ENCODE measurements at places on chromosomes 1 and 21.

GRCh38 chr1:36944883-36945282 lies 89.4 kb downstream of the GRIK3 start:
- no peak for DNase-seq

DNA sequence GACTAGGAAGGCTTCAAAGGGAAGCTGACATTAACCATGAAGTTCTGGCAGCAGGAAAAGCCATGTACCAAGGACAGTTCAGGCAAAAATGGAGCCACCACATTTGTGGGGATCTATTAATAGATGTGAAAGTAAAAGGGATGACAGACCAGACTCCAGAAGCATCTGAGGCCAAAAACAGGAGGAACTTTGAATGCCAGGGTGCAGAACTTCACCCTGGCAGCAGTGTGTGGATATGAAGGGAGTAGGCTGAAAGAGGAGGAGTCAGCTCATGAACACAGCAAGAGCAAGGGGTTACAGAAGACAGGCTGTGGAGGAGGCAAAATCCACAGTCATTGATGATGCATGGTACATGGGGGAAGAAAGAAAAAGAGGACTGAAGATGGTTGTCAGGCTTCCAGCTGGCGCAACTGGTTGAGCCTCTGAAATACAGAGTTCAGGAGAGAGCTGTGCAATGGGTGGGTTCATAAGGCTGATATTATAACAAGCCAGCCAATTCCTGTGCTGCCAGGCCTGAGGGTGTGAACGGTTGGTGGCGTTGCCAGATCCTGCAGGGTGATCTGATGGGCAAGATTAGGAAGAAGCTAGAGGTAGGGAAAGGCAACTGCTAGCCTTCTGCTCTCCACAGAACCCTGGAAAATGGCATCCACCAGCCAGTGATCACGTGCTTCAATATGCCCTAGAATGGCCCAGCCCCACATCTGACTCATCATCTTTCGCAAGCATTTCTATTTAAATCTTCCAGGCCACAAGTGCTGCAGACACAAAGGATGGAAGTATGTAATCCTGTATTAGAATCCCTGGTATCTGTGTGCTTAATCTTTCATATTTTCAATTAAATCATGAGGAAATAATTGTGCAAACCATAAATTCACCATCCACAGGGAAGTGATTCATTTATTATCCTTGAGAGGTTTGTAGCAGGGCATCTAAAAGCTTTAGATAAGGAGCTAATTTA lies 81.9 kb downstream of the SLC25A24 start:
- DNase-seq: no peak

DNA sequence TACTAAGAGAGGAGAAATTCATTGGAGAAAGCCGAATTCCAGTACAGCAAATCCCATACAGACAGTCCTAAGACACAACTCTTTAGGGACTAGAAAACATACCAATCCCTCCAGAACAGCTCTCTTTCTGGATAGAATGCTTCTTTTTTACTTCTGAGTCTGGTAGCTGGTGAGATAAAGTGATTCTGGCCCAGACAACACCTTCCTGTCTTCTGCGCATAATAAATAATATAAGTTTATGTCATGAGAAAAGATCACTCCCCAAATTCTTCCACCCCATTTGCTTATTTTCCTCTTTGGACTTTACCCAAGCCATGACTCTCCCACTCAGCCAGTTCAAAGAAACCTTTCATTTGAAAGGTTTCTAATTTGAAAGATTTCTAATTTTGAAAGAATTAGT lies 98.4 kb downstream of the EDEM3 start:
- DNase-seq: no peak

- DNase-seq: no peak
Observed at GRCh38 chr21:35399706-35400105, 350.6 kb upstream of the RUNX1 start.

GRCh38 chr1:89703469-89703868 lies 70.5 kb downstream of the LRRC8C start:
- no peak for DNase-seq

DNA sequence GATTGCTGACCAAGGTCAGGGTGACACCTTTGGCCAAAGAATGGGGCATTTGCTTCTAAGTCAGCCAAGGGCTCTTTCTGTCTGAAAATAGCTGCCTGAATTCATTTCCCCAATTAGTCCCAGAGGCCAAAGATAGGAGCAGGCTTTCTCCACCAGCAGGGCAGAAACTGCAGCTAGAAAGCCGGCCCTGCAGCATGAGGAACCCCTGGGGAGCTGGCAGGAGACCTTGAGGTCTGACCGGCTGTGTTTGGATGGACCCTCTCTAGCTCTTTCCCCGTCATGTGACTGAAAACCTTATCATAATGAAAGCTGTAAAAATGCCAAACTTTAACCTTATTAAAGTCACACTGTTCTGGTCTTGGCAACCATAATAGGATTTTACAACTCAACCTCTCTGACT lies 93.4 kb downstream of the CD58 start:
- DNase-seq: no peak
